GM23338 (cell line): ENCODE measurements at places on chromosomes 5 and 9. TPM values are rescaled to one million over a fixed set of nuclear protein-coding genes. Genes with fewer than 3 reads are reported as not detected.

The PCDHGA4 gene
- 4.2 and 7.2 TPM in 2 replicates for total RNA-seq

- no peak for DNase-seq
Measured at GRCh38 chr5:59617186-59617771, 276.2 kb downstream of the PDE4D start.

DNA sequence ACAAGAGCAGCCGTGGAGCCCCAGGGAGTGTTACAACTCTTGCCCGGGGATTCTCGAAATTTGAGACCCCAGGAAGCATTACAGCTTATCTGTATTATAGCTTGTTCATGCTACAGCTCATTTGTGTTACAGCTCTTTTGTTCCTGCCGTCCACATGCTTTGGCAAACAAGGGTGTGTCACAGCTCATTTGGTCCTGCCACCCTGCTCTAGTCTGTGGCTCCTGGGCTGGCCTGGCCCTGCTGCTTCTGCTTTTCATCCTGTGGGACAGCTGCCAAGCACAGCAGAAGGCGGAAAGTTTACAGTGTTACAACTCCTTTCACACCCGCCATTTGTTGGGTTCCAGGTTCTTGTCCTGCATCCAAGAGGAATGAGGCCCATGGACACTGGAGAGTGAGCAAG lies 685.0 kb downstream of the SLCO4C1 start:
- no peak for DNase-seq

GRCh38 chr5:5183189-5183699 lies 43.1 kb downstream of the ADAMTS16 start:
- DNase-seq, result peak; percentile 91

GRCh38 chr5:115289104-115289503 lies 7.3 kb downstream of the CCDC112 start:
- DNase-seq, result peak; percentile 13

DNA sequence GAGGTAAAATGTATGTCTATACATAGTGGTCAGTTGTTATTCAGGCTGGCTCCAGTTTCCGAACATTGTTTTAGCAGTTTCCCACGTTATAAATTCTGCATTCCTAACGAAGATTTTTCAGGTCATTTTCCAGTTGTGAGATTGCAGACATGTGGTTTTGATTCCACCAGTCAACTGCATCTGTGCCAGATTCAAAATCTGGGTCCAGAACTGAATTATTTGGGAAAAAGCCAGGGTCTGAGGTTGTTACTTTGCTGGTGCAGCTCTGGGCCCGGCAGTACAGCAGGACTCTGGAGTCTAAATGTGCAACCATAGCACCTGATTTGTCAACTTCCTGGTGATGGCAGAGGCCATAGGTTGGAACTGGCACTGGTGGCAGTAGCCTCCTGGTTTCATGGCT lies 105.7 kb upstream of the MEGF10 start:
- no peak for DNase-seq
